ENCODE measurements at places on chromosomes 2 and 18. TPM values are rescaled to one million over a fixed set of nuclear protein-coding genes. Genes with fewer than 3 reads are reported as not detected.

DNA sequence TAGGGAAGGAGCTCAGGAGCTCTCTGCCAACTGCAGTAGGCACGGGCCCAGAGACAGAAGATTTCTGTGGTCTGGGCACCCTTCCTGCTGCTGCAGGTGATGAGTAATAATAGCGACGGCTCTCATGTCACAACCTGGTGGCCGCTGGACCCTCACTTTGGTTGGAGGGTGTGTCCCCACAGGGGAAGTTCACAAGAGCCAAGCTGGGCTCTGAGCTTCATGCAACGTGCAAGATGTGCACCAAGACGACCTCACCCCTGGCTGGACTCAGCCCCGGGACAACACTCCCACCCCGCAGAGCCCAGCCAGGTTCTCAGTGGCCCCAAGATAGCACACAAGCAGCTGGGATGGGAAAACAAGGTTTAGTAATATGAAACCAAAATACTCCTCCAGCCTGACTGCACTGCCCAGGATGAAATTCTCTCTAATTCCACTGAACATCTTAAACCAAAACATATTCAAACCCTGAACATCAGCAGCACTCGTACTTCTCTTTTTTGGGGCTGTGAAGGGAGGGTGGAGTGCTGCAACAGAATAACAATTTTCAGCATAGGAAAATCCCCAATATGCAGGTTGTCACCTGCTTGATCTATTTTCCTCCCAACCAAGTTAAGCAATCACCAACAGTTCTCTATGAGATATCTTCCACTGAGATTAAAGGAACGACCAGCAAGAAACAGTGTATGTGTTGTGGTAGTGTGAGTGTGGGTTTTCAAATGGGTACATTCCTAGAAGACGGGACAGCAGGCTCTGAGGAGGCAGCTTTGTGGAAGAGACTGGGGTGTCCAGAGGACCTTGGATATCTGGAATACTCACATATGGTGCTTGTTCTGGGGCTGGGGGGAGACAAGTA, 26.5 kb downstream of the BCL2 start:
- no peaks in the 10 kb centered on the region for H3K36me3 ChIP-seq
- peak overlapping the region; percentile 35 for H3K4me3 ChIP-seq
- peak; percentile 44 for DNase-seq
- no peaks in the 10 kb centered on the region for H3K27me3 ChIP-seq
- H3K27ac ChIP-seq = peak overlapping the region; percentile 54
- H3K4me1 ChIP-seq = peaks cover 19% of the 10 kb centered on the region

GRCh38 chr2:227366769-227367426, 12.2 kb downstream of the TM4SF20 start:
- H3K4me1 ChIP-seq = peaks cover 55% of the 10 kb centered on the region
- peak; percentile 34 for DNase-seq
- no peaks in the 10 kb centered on the region for H3K36me3 ChIP-seq
- H3K4me3 ChIP-seq = no peak overlapping the region

DNA sequence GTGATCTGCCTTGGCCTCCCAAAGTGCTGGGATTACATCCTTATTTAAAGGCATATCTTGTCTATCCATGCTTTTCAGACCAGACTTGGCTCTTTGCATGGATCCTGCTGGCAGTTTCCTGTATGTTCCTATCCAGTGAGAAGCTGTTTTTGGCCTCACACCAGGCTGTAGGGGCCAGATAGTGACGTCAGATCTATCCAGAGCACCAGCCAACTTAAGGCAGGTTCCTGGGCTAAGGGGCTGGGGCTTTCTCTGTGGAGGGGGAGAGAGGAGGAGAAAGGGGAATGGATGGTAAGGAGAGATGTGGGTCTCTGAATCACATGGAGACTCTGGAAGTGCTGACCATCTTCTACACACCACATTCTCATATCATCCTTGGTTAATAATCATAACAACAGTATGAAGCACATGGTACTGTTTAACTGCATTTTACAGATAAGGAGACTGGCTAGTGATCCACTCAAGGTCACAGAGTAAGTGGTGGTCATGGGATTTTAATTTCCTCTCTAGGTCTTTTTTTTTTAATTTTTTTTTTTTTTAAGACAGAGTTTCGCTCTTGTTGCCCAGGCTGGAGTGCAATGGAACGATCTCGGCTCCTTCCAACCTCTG, 2.0 kb upstream of the FAM117B start:
- no peak for DNase-seq
- H3K27ac ChIP-seq = no peak overlapping the region
- H3K27me3 ChIP-seq = no peaks in the 10 kb centered on the region
- no peak overlapping the region for H3K4me3 ChIP-seq
- H3K4me1 ChIP-seq = peaks cover 27% of the 10 kb centered on the region

DNA sequence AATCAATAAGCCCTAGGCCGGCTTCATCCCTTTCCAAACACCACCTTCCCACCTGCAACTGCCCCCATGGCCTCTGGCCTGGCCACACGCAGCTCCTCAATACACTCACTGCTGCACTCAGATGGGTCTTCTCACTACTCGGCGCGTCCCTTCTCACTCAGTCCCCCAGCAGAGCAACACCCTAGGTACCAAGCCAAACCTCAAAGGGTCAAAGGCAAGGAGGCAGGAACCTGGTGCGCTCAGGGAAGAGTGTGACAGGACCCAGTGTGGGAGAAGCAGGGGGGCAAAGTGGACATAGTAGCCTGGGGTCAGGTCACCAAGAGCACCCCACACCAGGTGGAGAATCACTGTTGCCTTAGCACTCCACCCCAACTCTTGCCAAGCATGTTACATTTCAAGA, 90.6 kb downstream of the TTC32 start:
- DNase-seq = no peak
- H3K27me3 ChIP-seq = no peaks in the 10 kb centered on the region
- no peak overlapping the region for H3K4me3 ChIP-seq
- no peak overlapping the region for H3K27ac ChIP-seq
- H3K36me3 ChIP-seq = no peaks in the 10 kb centered on the region

GRCh38 chr2:120141300-120142069, 81.7 kb downstream of the TMEM185B start:
- H3K27ac ChIP-seq = no peak overlapping the region
- H3K4me1 ChIP-seq = no peaks in the 10 kb centered on the region
- no peak overlapping the region for H3K4me3 ChIP-seq
- H3K36me3 ChIP-seq = no peaks in the 10 kb centered on the region

GRCh38 chr2:68365087-68365486, at the start of gene PLEK:
Gene PLEK, plus strand, starts transcription at chr2:68365282. Its CDS starts 70 bp downstream, at chr2:68365352.
- peaks cover 20% of the 10 kb centered on the region for H3K36me3 ChIP-seq
- no peaks in the 10 kb centered on the region for H3K27me3 ChIP-seq
- peaks cover 54% of the 10 kb centered on the region for H3K4me1 ChIP-seq
- peak within 1 kb of the TSS; percentile 79 for H3K4me3 ChIP-seq

DNA sequence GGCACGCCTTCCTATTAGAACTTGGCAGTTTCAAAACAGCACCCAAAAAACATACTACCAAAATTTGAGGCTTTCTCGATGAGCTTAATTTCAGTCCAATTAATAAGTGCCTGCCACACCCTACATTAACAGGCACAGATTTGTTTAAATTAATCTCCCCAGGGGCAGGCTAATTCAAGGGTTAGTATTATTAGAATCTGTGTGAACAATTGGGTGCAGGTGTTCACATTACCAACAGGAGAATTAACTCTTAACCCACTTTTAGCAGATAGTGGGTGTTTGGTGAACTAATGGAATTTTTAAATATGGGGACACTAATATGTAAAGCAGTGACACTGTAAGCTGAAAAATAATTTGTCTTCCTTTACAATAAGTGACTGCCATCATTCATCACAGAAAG, 4.1 kb downstream of the MBD2 start:
- H3K27me3 ChIP-seq = no peaks in the 10 kb centered on the region
- H3K4me3 ChIP-seq = no peak overlapping the region
- peaks cover 29% of the 10 kb centered on the region for H3K4me1 ChIP-seq
- no peak overlapping the region for H3K27ac ChIP-seq
- H3K36me3 ChIP-seq = peaks cover under 1% of the 10 kb centered on the region

DNA sequence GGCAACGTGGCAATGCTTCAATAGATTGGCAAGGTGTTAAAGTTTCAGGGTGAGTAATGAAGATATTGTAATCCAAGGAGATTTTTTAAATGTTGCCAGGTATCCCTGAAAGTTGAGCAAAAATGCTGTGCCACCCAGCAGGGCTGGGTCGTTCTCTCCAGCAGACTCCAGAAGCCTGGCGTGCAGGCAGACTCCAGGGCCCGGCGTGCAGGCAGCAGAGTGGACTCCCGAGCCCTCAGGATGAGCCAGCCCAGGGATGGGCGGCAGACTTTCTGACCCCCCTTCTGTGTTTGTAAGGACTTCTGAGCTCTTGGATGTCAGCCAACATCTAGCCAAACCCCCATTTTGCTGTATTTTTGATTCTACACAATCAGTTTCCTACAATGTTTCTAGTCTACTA, 289.1 kb downstream of the ZNF516 start:
- H3K36me3 ChIP-seq = no peaks in the 10 kb centered on the region
- peaks cover 3% of the 10 kb centered on the region for H3K27me3 ChIP-seq
- DNase-seq = no peak
- no peak overlapping the region for H3K4me3 ChIP-seq
- H3K4me1 ChIP-seq = no peaks in the 10 kb centered on the region

The AMER3 gene
- not detected for polyA plus RNA-seq

The SERPINB5 gene
- polyA plus RNA-seq = not detected

The ELAC1 gene
- polyA plus RNA-seq = 4.5 TPM

The SEPTIN10 gene
- 6.8 TPM for polyA plus RNA-seq

The UBXN2A gene
- 6.8 TPM for polyA plus RNA-seq

The DNPEP gene
- polyA plus RNA-seq = 60.6 TPM

The TNFAIP6 gene
- polyA plus RNA-seq = 3.5 TPM

Measured in CD14-positive monocyte (primary cell).